ENCODE measurements at places on chromosomes 5 and 9.

DNA sequence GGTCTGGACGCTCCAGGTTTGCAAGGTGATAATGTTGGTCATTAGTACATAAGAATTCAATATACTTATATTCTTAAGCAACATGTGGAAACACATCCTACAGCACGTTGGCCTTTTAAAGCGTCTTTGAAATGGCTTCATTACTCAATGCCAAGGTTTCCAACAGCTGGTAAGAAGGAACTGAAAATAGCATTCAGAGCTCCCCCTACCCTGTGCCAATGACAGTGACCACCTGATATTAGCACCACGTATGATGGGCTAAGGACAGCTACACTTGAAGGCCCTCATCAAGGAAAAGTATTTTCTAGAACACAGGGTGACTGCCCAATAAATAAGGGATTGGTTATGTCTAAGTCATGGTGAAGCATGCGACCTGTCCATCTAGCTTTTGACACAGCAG lies 9.9 kb downstream of the ZNF622 start:
- DNase-seq, result no peak

- no peak for DNase-seq
These were observed 94.1 kb upstream of the RANBP6 start for GRCh38 chr9:6109571-6109970.

DNA sequence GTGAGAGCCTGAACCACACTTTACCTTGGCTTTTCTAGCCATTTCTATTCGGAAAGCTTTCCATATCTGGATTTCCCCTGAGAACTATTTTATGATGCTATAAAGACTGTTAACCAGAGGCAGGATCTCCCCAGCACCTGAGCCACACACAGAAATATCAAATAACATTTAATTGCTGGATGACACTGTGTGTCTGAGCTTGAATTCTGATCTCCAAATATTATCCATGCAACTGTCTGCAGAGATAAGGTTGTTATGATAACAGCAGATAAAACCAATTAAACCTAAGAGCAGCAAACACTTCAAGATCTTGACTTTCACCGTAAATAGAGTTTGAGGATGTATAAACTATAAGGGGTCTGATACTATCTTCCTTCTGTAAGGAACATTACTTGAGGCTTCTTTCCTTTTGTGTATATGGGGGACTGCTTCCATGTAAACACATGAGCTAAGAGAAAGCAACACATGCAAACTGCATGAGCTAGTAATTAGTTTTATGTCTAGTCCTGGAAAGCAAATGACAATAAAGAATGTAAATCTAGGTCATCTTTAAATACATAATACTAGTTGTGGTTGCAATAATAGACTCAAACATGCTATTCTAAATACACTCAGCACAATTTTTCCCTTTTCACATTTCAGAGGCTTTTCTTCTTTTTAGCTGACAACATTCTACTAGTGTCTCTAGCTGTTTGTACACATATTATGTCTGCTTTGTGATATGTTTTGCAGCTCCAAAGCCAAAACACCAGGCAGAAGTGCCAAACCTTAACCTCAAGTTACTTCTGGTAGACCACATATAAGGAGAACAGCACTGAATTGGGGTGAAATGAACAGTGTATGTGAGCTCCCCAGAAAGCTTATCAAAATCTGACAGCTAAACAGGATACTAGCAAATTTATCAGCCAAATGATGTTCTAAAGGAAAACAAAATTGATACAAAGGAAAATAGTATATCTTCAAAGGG lies 136.5 kb downstream of the EFNA5 start:
- DNase-seq, result no peak

- no peak for DNase-seq
These were observed 61.7 kb downstream of the PDE8B start for GRCh38 chr5:77272206-77272605.

GRCh38 chr9:3922846-3923245 lies 377.0 kb downstream of the GLIS3 start:
- no peak for DNase-seq

DNA sequence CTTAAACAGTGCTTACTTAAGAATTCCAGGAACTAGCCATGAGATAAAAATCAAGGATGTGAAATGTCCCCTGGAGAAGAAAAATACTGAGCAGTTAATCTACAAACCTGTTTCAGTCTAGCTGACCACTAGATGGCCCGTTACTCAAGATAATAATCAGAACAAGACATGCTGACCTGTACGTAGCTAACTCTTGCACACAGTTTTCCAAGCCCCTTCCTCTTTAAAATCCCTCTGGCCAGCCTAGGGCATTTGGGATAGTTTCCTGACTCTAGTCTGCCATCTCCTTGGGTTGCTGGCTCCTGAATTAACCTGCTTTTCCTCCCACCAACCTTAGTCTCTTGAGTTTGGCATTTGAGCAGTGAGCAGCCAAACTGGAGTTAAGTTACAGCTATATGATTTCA lies 59.2 kb upstream of the TRAF1 start:
- DNase-seq, result no peak

GRCh38 chr5:137399911-137400310 lies 99.2 kb downstream of the SPOCK1 start:
- no peak for DNase-seq

- no peak for DNase-seq
These were observed 740.8 kb upstream of the ZNF608 start for GRCh38 chr5:125487231-125487630.

DNA sequence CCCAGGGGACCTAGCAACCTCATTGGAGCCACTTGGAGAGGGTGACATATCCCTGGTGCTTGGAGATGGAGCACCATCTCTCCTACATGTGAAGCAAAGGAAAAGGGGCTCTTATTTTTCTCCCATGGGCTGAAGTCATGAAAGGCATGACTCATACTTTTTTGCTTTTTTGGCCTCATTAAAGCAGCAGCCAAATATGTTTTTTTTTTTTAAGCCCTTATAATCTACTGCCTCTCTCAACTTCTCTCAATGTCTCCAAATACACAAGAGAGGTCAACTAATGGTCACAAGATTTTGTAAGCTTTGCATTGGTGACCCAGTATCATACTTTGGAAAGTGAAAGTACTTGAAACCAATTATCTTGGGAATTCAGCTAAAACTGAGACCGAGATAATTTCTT lies 1.6 kb upstream of the CFAP90 start:
- DNase-seq, result no peak
